NCI-H1417 treated with DMSO at 0.1 percent for 48 hours (cell line): ENCODE measurements at places on chromosomes 1 and 21.
A peak's percentile ranks its signal among the peaks of the same experiment; 100 is the strongest.

DNA sequence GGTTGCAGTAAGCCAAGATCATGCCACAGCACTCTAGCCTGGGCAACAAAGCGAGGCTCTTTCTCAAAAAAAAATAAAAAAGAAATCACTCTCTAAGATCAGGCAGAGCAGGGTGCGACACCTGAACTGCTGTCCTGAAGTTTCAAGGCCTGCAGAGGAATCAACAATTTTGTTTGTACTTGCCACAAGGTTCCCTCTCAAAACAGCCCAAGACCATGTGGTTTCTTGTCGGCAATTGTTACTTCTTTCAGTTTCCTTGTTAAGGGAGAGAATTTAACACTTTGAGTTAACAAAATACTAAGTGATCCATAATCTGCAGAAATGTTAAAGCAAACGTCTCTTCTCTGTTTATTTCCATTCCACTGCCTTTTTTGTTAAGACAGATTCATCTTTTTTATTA is 36.5 kb downstream of the MACO1 start:
- no peak for DNase-seq

GRCh38 chr1:119139403-119139802 is 1.1 kb downstream of the WARS2 start:
- DNase-seq = no peak

DNA sequence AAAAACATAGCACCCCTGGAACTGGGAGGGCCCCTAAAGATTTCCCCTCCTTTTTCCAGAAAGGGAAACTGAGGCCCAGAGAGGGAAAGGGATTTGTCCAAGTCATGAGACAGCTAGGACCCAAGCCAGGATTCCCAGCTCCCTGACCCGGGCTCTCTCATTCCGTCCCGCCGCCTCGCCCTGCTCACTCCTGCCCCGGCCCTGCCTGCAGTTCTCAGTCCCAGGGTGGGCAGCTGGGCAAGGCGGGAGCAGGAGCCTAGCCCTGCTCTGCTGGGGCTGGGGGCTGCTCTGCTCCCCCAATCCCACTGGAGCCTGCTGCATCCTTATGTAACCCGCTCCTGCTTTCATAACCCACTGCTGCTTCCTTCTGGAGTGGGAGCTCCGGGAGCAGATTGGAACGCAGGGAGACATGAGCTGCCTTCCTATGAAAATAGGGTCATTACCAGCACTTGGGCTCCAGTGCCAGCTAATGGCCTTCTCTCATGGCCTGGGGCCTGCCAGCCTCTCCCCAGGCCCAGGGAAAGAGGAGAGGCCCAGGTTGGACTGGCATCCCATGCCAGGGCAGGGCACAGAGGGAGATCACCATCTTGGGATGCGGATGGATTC is 84.5 kb downstream of the CAMK2N1 start:
- no peak for DNase-seq

GRCh38 chr1:112735752-112736151 is 20.6 kb upstream of the PPM1J start:
- DNase-seq = no peak

DNA sequence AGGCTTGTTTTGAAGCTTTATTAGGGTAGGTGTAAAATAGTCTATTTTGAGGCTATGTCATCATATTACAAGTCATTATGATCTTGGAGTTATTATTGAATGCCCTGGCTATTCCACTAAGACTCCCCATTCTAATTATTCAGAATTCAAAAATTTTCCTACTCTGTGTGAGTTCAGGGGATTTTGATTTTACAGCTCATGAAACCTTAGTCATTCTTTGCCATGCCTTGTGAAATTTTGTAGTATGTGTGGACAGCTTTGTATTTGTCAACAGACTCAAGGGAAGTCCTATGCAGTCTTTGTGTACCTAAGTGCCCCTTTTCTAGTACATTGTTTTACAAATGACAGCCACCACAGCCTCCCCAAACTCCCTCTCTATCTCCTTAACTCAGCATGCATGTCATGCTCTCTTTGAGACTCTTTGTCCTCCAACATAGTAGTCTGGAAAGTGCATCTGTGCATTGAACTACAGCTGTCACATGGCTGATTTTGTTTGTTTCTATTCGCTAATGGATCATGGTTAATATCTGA is 28.0 kb downstream of the CD1D start:
- no peak for DNase-seq

GRCh38 chr21:16863362-16863905 is 649.4 kb upstream of the CXADR start:
- peak; percentile 89 for DNase-seq

DNA sequence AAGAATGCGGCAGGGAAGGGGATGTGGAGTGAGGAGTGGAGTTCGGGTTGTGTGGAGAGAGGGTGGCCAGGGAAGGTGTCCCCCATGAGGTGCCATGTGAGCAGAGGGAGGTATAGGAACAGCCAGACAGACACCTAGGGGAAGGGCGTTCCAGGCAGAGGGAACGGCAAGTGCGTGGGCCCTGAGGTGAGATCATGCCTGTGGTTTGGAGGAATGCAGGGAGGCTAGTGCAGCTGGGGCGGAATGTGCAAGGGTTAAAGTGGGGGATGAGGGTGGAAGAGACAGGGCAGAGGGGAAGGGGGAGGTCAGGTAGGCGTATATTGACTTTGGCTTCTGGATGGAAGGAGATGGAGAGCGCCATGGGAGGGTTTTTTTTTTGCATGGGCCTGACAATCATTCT is 31.6 kb upstream of the PADI6 start:
- DNase-seq = no peak

DNA sequence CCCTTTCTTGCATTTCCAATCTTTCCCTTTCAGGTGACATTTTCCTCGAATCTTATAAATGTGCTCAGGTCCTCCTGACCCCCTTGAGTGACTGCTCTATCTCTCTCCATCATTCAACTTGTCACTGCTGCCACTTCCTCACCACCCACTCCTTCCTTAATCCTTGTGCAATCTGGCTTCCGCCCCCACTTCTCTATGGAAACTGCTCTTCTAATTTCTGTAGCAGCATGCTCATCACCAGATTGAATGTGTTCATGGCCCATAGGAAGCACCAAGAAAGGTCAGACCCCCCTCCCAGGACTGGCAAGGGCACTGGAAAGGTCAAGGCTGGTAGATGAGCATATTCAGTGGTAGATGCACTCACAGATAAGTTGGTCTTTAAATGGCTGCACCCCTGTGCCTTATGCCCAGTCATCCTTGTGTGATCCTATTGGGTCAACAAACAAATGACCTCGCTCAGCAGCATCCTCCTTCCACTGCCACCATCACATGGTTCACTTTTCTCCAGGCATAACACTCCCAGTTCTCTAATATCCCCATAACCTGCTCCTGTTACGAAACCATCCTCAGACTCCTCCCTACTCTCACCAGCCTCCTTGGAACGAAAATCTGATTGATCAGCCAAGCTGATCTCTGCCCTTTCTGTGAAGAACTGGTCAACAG is 288.5 kb upstream of the POU3F1 start:
- no peak for DNase-seq

- no peak for DNase-seq
Observed at GRCh38 chr1:110005971-110006370, 21.4 kb downstream of the AHCYL1 start.

GRCh38 chr1:178397678-178398077 is 99.1 kb downstream of the CLEC20A start:
- no peak for DNase-seq

GRCh38 chr1:190475421-190476141 is 2.1 kb downstream of the BRINP3 start:
- DNase-seq = no peak

DNA sequence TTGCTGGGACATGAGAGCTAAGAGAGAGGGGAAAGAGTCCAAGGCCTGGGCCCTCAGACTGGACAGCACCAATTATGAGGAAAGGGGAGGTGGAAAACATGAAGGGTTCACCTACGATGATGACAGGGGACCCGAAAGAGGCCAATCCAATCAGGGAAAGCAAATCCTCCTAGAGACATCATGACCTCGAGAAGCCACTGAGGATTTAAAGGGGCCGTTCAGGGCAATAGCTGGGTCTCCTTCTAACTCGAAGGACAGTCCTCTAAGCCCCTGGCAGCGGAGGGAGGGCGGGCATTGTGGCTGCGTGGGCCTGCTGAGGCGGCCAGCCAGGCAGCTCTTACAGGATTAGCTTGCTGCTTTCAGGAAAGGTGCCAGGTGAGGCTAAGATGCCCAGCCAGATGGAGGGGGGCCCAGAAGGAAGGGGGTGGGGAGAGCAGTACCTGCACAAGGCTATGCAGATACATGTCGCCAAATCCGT is 7.4 kb downstream of the MEF2D start:
- DNase-seq = no peak

- DNase-seq = no peak
Observed at GRCh38 chr1:217989510-217989909, 295.6 kb upstream of the RRP15 start.

GRCh38 chr1:166165661-166166328 is 1.0 kb downstream of the FAM78B start:
- DNase-seq = no peak

DNA sequence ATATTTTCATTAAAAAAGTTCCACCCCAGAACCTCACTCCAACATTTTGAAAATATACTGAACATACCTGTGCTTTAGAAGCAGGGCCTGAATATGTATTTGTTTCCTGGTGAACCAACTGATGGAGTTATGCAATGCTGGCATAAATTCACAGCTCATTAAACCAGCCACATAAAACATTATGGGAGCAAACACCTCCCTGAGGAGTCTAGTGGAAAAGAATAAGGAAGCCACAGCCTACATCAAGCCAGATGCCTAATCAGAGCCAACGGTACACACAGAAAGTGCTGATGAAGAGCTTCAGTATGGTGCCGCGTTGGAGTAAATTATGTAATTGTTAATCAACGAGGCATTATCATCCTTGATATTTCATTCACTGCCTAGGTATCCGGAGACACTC is 199.5 kb downstream of the AJAP1 start:
- no peak for DNase-seq

GRCh38 chr1:233364695-233365539 is 37.4 kb downstream of the MAP3K21 start:
- DNase-seq = no peak

- no peak for DNase-seq
Observed at GRCh38 chr1:163168053-163168452, 34.7 kb downstream of the RGS5 start.

DNA sequence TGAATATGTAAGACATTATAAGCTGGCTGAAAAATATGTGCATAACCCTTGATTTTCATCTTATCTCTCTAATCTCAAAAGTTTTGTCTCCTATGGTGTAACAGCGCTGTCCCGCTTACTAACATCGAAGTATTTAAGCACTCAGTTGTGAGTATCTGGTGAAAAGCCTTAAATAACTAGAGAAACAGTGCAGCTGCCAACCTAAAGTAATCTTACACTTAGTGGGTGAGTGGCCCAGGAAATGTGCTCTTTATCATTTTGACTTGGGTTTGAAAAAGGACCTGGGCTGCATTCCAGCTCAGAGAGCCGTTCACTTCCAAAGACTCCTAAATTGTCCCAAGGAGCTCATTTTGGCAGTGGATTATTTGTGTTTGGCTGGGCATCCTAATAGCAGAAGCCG is 225.9 kb downstream of the SPATA17 start:
- DNase-seq = no peak

DNA sequence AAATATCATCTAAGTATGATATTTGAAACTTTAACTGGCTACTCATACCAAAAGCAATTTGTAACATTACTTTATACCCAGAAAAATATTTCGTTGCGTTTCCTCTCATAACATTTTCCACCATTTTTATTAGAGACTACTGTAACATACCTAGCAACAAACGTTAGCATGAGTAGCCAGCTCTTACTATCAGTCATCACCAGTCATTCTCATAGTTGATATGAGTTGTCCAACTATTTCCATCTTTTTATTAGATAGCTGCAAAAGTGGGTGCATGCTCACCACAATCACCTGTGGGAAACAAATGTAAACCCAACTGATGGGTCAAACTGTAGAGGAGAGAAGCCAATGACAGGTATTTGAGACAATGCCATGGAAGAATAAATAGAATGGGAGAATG is 114.6 kb downstream of the AKT3 start:
- DNase-seq = no peak

- DNase-seq = no peak
Observed at GRCh38 chr1:47934243-47934805, 62.9 kb downstream of the TRABD2B start.

- DNase-seq = no peak
Observed at GRCh38 chr1:147723691-147724323, 36.6 kb downstream of the GJA5 start.

- DNase-seq = no peak
Observed at GRCh38 chr1:50620680-50621329, 197.6 kb upstream of the DMRTA2 start.

GRCh38 chr1:205668951-205669340 is 11.4 kb downstream of the SLC45A3 start:
- no peak for DNase-seq

GRCh38 chr1:117527074-117527473 is 78.8 kb upstream of the TENT5C start:
- DNase-seq = no peak

DNA sequence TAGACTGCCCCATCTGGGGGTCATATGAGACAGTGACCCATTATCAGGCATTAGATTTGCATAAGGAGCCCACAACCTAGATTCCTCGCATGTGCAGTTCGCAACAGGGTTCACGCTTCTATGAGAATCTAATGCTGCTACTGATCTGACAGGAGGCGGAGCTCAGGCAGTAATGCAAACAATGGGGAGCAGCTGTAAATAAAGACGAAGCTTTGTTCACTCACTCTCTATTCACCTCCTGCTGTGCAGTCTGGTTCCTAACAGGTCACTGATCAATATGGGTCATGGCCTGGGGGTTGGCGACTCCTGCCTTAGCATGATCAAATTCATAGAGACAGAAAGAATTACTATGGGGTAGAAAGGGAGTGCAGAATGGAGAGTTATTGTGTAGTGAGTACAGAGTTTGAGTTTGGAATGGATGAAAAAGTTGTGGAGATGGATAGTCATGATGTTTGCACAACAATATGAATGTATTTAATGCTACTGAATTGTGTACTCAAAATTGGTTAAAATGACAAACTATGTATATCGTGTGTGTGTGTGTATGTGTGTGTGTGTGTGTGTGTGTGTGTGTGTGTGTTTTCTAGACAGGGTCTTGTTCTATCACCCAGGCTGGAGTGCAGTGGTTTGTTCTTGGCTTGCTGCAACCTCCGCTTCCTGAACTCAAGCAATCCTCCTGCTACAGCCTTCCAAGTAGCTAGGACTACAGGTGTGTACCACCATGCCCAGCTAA is 42.2 kb downstream of the BTF3L4 start:
- DNase-seq = no peak

DNA sequence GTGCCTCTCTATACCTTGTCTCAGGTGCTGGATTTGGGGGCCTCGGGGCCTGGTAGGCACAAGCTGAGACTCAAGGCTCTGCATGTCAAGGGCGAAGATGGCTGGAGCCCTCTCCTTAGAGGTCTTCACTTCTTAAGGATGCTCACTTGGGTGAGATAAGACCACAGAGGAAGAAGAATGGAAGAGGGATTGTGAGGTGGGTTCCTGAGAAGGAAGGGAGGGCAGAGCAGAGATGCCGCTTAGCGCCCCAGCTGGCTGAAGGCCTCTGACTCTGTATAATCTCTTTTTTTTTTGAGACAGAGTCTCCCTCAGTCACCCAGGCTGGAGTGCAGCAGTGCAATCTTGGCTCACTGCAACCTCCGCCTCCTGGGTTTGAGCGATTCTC is 32.2 kb downstream of the SOX13 start:
- DNase-seq = no peak

GRCh38 chr1:199956005-199956404 is 71.5 kb upstream of the NR5A2 start:
- DNase-seq = no peak
